ENCODE measurements at places on chromosomes 5 and 9.

DNA sequence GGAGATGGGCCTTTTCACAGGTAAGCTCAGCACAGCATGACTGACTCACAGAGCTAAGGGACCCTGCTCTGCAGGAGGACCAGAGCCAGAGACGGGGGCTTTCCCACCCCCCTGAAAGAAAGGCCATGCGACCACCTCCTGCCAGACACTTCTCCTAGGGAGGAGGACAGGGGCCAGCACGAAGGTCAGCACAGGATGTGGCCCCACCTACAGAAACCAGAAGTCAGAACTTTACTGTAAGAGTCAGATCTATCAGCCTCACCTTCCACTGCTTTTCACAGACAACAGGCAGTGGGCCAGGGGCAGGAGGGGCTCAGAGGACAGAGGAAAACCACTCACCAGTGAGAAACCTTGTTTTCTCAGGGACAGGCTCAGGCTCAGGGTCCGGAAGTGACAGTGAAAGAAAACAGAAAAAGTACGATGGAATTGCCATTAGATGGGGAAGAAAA is 37.9 kb downstream of the CCNJL start:
- DNase-seq: no peak

GRCh38 chr5:28808967-28809810 is 1770.8 kb upstream of the CDH9 start:
- DNase-seq: no peak

- no peak for DNase-seq
These were observed 12.9 kb upstream of the MEF2C start for GRCh38 chr5:88895681-88896501.

GRCh38 chr9:91214086-91214485 is 147.6 kb downstream of the AUH start:
- no peak for DNase-seq

- peak; percentile 95 for DNase-seq
These were observed 17.8 kb upstream of the DPM2 start for GRCh38 chr9:127955294-127956015.

DNA sequence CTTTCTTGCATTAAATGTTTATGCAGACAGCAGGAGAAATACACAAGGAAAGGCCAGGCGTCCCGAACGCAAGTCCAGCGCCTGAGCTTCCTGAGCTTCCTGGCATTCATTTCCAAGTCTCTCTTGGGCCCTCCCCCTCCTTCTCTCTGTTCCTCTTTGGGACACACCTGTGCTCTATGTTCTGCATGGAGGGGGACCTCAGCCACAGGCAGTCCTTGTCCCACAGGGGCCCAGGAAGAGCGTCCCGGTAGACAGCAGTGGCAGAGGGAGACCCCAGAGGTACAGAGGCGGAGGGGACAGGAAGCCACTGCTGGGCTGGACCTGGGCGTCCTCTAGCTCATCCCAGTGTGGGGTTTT is 221.3 kb downstream of the C9orf50 start:
- no peak for DNase-seq

- DNase-seq: no peak
These were observed 668.7 kb downstream of the NR2F1-AS1 start for GRCh38 chr5:92912283-92912682.

- DNase-seq: no peak
These were observed 11.1 kb downstream of the HNRNPAB start for GRCh38 chr5:178215280-178216002.

All from DMS79 (cell line).